Osteoblast (primary cell): ENCODE measurements at places on chromosomes 4 and X. TPM values are rescaled to one million over a fixed set of nuclear protein-coding genes. Genes with fewer than 3 reads are reported as not detected.

Gene TBC1D9
- total RNA-seq, result 19.4 and 19.5 TPM in 2 replicates

Gene TMPRSS11F
- not detected in 2 replicates for total RNA-seq

Gene SLC9B1
- 0.29 and 0.72 TPM in 2 replicates for total RNA-seq

Gene PCYT1B
- 0.59 and 1.1 TPM in 2 replicates for total RNA-seq

Gene HTR2C
- not detected in 2 replicates for total RNA-seq

Gene HSFX2
- 0.36 TPM in 1 of 2 replicates, not detected in the other for total RNA-seq

Gene TMPRSS11D
- total RNA-seq, result not detected in 2 replicates

Gene ARSH
- total RNA-seq, result under 0.01 TPM in 1 of 2 replicates, not detected in the other

Gene TLR10
- total RNA-seq, result under 0.01 TPM in 1 of 2 replicates, not detected in the other

Gene DUSP21
- total RNA-seq, result not detected in 2 replicates

Gene MAP9
- 18.1 and 19.7 TPM in 2 replicates for total RNA-seq

Gene FRMD7
- 1.1 and 1.5 TPM in 2 replicates for total RNA-seq

Gene TBC1D25
- 8.8 and 10.1 TPM in 2 replicates for total RNA-seq

Gene ATP8A1
- 2.1 and 2.5 TPM in 2 replicates for total RNA-seq

Gene USP17L24
- total RNA-seq, result not detected in 2 replicates

Gene C4orf51
- not detected in 2 replicates for total RNA-seq

Gene TRIM61
- 3.8 and 4.7 TPM in 2 replicates for total RNA-seq

Gene GABRE
- total RNA-seq, result 32.1 and 33.3 TPM in 2 replicates

Gene SHROOM3
- total RNA-seq, result 9.4 and 9.8 TPM in 2 replicates

Gene TBC1D8B
- total RNA-seq, result 12.3 and 14.7 TPM in 2 replicates
